Activated naive CD4-positive, alpha-beta T cell (primary cell): ENCODE measurements at places on chromosomes 2 and 18.

DNA sequence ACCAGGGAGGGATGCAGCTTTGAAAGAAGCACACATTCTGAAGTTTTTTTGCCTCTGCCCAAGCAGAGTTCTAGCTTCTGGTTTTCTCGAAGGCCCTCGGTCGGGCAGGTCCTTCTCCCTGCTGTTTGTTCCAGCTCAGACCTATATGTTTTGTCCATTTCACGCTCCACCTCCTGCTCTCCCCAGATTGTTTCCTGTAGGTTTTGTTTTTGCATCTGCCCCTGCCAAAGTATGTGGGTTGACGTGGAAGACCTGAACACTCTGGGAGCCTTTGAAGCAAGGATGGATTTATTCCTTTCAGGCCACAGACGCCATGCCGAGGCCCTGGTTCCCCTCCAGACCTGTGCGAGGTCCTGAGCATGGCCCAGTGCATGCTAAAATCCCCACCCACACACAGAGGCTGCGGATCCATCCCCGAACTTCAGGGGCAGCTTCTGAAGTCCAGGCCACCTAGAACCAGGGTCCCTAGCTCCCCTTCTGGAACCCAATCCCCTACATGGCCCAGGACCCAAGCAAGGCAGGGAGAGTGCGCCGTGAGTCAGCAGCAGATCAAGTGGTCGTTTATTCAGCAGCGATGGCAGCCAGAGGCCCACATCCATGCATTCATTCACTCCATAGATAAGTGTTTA is 205.4 kb downstream of the KLHL29 start:
- no peak for DNase-seq

- no peak for DNase-seq
Observed at GRCh38 chr18:50193796-50194630, 934 bp downstream of the MYO5B start.

- no peak for DNase-seq
Observed at GRCh38 chr2:231605607-231606091, 13.0 kb downstream of the TEX44 start.

- DNase-seq = no peak
Observed at GRCh38 chr2:61707984-61708852, 145.6 kb downstream of the FAM161A start.

DNA sequence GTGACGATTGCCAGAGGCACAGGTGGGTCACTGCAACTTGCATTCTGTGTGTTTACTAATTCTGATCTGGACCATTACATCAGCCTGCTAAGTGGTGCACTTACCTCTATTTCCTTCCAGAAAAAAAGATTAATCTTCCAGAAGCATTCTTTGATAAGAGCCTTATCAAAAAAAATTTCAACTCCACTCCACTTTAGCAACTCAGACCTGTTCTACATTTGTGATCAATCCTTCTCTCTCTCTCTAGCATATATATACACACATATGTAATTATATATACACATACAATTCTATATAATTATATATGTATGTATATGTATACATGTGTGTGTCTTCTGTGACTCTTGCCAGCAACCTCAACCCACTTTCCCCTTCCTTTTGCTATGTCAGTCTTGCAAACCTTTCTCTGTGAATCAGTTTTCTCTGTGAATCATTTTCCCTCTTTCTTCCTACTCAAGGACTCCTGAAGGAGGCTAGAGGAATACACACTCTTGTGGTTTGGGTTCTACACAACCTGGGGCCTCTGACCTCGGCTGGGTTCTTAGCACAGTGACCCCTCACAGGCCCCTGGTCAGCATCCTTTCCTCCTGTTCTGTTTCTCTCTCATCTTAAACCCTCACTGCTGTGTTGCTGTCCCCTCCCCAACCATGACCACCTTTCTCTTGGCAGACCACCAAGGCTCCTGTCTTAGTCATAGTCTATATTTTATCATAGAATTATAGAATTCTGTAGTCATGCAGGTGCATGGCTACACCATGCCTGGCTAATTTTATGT is 130.4 kb upstream of the PELI1 start:
- DNase-seq = no peak
